ENCODE measurements at places on chromosomes 2 and 18.

GRCh38 chr2:227862741-227863588 lies 8.5 kb upstream of the DAW1 start:
- peak; percentile 98 for DNase-seq

DNA sequence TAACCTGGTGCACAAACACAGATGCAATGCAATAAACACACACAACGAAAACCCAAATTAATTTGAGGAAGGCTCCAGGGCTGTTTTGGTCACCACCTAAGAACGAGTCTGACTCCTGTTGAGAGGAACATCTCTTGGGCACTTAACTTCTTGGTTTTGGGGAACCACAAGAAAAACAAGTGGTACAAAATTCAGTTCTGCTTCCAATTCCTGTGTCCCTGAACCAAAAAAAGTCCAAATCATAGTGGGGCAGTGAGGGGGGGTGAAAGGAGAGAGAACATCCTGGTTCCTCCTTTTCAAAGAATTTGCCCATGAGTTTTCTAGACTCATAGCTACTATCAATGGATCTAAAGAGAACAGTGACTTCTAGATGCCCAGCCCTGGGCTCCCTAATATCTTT lies 143.6 kb downstream of the COL4A4 start:
- DNase-seq, result no peak

DNA sequence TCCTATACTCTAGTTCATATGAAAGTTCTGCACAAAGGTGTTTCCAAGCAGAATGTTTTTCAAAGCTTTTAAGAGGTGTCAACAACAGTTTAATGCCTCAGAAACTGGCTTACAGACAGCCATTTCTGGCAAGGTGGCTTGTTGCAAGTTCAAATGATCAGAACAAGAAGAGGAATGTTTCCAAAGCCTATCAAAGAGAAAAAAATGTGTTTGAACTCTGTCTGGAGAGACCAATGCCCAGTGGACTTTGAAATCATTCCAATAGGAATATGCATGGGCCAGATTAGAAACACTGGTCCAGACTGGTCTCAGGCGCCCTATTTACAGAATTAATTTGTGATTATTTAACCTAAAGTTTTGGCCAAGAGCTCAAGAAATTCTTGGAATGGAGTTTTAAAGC lies 106.2 kb downstream of the CPS1 start:
- no peak for DNase-seq

GRCh38 chr2:65486282-65486681 lies 53.9 kb upstream of the SPRED2 start:
- DNase-seq, result no peak

DNA sequence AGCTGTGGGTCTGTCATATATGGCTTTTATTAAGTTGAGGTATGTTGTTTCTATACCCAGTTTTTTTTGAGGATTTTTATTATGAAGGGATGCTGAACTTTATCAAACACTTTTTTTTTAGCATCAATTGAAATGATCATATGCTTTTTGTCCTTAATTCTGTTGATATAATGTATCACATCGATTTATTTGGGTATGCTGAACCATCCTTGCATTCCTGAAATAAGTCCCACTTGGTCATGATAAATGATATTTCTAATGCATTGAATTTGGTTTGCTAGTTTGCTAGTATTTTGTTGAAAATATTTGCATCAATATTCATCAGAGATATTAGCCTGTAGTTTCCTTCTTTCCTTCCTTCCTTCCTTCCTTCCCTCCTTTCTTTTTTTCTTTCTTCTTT lies 22.5 kb upstream of the CWC22 start:
- no peak for DNase-seq

- no peak for DNase-seq
These were observed 128.7 kb downstream of the TXNL1 start for GRCh38 chr18:56509656-56510055.

DNA sequence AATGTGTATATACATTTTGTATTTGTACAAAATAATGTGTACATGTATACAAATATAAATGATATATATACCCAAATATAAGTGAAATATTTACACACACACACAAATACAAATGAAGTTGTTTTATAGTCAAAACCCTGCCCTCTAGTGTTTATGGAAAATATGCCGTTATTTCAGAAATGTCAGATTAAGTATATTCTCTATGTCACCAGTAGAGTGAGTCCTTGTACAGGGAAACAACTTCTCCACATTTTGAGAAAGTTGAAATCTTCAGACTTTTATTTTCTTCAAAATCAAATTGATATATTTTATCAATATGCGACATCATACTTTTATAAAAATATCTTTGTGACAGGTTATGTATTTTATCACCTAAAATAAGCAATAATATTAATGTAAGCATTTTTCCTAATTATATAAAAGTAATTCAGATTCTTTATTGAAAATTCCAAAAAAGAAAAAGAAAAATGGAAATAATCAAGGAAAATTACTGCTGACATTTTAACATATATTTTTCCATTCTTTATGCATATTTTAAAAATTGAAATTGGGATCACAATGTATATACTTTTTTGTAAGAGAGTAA lies 22.4 kb downstream of the ARL6IP6 start:
- DNase-seq, result no peak

DNA sequence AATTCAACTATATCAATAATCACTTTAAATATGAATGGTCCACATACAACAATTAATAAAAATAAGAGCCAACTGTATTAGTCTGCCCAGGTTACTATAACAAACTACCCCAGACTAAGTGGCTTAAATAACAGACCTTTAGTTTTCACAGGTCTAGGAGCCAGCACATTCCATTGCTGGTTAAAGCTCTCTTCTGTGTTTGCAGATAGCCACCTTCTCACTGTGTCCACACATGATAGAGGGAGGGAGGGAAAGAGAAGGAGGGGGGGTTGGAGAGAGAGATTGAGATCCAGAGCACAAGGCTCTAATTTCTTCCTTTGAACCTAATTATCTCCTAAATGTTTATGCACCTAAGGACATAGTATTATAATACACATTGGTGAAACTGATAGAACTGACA lies 267.8 kb upstream of the NXPH2 start:
- DNase-seq, result no peak

DNA sequence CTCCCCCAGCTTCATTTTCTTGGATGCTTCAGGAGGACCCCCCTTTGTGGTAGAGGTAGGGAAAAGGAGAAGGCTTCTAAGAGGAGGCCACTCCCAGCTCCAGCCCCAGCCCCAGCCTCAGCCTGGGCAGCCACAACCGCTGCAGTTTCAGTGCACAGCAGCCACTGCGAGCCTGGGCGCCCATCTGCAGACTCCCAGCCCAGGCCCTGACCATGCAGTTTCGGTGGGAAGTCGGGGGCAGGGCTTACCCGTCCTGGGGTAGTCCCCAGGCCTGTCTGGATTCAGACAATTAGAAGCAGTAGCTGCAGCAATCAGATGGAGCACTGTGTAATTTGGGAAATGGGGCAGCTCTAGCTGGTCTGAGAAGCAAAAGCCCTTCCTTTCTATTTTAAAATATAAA lies 28.6 kb downstream of the ITM2C start:
- no peak for DNase-seq

GRCh38 chr2:224799691-224800090 lies 83.5 kb upstream of the CCDC195 start:
- no peak for DNase-seq

DNA sequence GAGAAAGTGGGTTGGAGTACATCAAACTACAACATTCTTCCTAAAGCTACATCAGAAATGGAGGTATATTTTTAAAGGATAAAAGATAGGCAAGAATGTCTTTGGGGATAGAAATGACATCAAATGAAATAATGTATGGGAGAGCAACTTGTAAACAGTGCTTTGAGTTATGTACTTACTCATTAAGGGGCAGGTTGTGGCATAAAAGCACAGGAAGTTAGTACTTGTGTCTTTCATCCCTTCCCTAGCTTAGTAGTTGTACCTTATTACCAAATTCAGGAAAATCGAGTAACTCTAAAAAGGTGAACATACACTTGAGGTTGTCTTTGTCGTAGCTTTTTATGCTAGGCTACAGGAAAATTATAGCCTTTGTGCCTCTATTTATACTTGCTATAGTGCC lies 28.9 kb downstream of the PPP1CB start:
- DNase-seq, result no peak

- no peak for DNase-seq
These were observed 27.6 kb downstream of the NCK2 start for GRCh38 chr2:105772362-105772761.

GRCh38 chr18:23154823-23155500 lies 19.7 kb downstream of the CABLES1 start:
- DNase-seq, result no peak

GRCh38 chr2:101255501-101255900 lies 2.8 kb downstream of the CNOT11 start:
- DNase-seq, result peak; percentile 33

DNA sequence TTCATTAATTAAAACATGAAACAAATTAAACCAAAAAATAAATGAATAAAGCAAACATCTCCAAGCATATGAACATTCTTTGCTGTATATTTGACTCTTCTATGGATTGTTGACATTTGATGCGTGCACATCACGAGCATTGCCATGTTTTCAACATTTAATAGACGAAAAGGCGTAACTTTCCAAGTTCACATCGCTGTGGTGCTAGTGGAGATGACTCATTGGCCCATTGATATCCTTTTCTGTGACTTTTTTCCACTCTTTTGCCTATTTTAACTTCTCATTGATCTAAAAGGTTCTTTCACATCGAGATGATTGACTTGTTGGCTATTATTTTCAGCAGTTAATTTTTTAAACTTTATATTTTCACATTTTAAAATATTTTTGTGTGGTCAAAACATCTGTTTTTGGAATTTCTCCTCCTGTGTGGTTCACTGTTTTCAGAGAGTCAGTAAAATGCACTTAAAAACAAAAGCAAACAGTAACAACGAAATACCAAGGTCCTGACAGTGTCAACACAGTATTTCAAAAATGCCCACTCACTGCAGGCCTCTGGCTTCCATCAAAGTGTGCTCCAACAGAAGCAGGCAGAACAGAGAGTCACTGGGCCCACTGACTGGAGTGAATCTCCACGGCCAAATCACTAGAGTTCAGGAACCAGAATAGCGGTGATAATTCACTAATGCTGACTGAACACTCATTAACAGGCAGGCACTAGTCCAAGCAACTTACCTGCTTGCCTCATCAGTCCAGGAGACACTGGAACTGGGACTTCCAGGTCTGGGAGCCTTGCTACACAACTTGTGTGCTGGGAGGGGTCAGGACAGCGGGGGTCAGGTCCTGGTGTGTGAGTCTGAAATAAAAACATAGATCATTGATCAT lies 372.2 kb upstream of the SMIM21 start:
- DNase-seq, result no peak

DNA sequence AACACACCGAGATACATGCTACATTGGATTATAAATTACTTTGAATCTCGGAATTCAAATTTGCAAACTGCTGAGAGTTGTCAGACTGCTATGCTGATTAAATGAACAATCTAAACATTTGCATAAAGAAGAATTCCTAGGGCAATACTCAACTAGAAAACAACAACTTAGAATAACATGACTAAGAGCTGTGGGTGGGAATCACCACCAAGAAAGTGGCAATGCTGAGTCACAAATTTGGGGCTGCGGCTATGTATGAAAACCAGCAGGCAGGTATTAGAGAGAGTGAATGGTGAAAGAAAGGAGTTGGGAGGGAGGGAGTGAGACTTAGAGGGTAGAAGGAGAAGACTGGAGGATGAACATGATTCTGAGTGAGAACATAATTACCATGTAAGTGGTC lies 559.5 kb downstream of the PIK3C3 start:
- no peak for DNase-seq

DNA sequence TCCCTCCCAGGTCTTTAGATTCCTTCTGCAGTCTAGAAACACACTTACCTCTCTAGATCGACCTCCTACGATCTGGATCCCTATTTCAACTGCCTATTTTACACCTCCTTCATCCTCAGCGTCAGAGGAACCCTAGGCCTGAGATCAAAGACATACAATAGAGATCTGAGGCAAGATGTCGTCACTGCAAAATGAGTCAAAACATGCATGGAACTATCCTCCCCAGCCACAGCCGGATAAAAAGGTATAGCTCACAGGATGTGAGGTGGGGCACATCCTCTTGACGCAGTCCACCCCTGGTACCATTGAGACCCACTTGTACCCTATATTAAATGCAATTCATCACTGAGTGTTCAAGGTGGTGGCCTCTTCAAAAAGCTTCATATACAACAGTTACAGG lies 63.7 kb upstream of the DNAJC10 start:
- DNase-seq, result no peak

GRCh38 chr2:218896501-218897393 lies 16.1 kb downstream of the WNT10A start:
- peak; percentile 93 for DNase-seq

- no peak for DNase-seq
These were observed 1.1 kb upstream of the SMYD1 start for GRCh38 chr2:88066543-88066942.

- DNase-seq, result peak; percentile 64
These were observed 11.3 kb downstream of the RAD51AP2 start for GRCh38 chr2:17506736-17507616.

DNA sequence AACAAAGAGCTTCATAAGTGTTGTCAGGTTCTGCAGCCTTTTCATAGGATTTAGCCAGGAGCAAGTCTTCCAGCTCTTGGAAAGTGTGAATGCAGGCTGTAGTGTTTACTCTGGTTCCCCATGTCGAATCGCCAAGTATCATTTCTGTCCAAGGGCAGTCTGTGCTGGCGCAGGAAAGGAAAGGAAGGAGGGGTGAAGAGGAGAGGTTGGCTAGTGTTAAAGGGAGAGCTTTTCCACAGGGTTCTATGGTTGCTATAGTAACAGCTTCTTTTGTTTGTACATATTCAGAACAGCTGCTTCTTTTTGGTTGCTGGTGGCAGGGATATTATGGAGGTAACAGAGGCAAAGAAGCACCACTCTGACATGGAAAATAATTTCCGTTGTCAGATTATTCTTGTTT lies 69.9 kb downstream of the KCNH7 start:
- DNase-seq, result no peak

DNA sequence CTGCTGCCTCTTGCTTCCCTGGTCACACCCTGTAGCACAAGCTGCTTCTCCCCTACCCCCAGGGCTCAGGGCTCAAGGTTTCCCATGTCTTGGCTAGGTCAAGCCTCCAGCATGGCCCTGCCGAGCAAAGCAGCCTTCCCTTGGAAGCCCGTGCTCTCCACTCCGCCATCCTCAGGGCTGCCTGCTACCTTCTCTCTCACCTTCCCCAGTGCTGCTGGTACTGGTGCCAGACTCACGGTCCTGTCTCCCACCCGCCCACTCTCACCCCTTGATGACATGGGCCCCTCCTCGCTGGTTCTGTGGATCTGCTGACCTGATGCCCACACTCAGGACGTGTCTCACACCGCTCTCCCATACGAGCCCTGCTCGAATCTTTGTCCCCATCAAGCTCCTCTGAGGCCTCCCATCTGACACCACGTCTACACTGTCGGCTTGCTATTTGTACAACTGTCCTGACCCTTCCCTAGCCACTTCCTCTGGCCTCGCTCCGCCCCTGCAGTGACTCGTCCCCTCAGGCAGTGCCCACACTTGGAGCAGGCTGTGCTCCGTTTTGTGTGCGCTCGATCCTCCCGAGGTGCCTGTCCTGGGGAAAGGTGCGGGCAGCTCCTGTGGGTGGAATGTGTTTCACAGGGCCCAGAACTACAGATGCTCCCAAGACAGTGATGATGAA lies 49.9 kb downstream of the ZAP70 start:
- no peak for DNase-seq

- DNase-seq, result no peak
These were observed 39.0 kb downstream of the B4GALT6 start for GRCh38 chr18:31645411-31645810.

All from NCI-H226 (cell line).